ENCODE measurements at places on chromosomes 12 and 14.
A peak's percentile ranks its signal among the peaks of the same experiment; 100 is the strongest.

GRCh38 chr14:69749956-69750355, 17.0 kb upstream of the SRSF5 start:
- no peak for DNase-seq

DNA sequence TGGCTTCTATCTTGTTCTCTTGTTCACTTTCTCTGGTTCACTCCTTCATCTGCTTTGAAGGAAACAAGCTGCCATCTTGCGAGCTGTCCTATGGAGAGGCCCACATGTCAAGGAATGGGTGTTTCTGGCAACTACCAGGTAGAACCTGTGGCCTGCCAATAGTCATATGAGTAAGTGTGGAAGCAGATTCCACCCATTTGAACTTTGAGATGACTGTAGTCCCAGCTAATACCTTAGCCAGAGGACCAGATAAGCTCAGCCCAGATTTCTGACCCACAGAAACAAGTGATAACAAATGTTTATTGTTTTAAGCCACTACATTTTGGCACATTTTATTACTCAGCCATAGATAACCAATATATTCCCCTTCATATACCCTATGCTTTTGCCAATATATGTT, 4.0 kb upstream of the SLC38A2 start:
- DNase-seq, result no peak

- DNase-seq, result no peak
Observed at GRCh38 chr14:104266631-104267575, 128.5 kb downstream of the KIF26A start.

DNA sequence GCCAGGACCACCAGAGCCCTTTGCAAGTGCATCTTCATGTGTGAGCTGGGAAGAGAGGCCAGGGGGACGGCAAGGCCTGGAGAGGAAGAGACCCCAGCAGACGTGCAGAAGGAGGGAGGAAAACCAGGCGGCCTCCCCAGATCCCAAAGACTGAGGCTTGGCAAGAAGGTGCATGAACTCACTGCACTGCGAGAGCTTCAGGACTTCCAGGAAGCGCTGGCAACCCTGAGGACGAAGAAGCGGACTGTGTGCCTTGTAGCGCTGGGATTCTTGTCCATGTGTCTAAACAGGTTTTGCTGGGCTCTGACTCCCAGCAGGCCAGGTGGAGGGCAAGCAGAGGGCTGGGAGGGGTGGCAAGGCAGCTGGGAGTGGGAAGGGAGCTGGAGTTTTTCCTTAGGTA, 939 bp downstream of the TGFB3 start:
- DNase-seq, result peak; percentile 41

GRCh38 chr12:44317651-44318126, 481.8 kb downstream of the TMEM117 start:
- DNase-seq, result peak; percentile 15
